ENCODE measurements at places on chromosomes 6 and 20.

DNA sequence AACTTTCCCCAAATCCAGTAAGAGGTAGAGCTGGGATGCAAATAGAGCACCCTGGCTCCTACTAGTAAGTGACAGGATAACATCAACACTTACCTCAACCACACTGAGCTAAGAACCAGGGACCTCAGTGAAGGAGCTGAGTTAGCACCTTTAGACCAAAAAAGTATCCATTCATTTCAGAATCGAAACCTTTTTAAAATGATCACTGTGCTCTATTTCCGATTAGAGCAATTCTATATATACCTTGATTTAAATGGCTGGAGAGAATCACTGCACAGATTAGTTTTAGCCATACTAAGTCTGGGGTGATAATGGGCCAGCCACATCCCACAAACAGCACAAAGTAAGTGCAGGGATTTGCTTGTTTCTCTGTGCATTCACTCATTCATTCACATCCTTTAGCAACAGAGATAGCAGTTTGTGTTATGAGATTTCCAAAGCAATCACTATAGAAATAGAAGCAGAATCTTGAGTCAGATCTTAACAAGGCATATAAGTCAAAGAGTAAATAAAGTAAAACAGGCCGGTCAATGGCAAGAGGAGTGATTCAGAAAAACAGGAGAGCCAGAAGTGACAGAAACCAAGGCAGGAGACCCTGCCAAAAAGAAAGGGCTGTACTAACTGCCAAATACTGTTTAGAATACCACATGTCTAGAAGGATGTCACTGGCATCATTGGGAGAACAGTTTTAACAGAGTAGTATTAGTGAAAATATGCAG, 136.3 kb downstream of the KIF13A start:
- no peak for DNase-seq

GRCh38 chr20:270517-270916, 13.0 kb downstream of the DEFB132 start:
- no peak for DNase-seq

GRCh38 chr6:153167907-153168306, 36.8 kb upstream of the RGS17 start:
- no peak for DNase-seq

DNA sequence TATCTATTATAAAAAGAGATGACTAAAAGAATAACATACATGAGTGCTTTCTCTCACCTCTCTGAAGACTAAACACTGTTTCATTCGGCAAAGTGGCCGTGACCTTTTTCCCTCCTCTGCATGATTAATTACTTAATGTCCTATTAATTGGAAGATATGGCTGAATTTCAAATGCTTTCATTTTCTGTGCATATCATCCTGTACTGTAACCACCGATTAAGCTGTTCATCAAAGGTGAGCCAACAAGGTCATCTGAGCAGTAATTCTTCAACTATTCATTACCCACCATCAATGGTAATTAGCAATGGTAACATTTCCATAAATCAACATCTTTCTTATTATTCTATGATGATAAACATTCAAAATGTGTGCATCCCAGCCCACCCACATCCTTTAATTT, 125.2 kb downstream of the PTPRK start:
- no peak for DNase-seq

GRCh38 chr20:35434085-35435005, 3.7 kb downstream of the GDF5 start:
- DNase-seq, result no peak

GRCh38 chr6:160429620-160429895, 81.4 kb downstream of the SLC22A3 start:
- DNase-seq, result no peak

- DNase-seq, result no peak
Measured at GRCh38 chr6:64429926-64430325, 794.3 kb downstream of the PHF3 start.

GRCh38 chr20:63588641-63589041, 14.6 kb upstream of the HELZ2 start:
- DNase-seq, result no peak

- DNase-seq, result no peak
Measured at GRCh38 chr6:166646716-166647115, 19.7 kb upstream of the RPS6KA2 start.

- no peak for DNase-seq
Measured at GRCh38 chr20:35134472-35134871, 12.7 kb downstream of the EDEM2 start.

- no peak for DNase-seq
Measured at GRCh38 chr6:134828641-134829040, 121.3 kb downstream of the ALDH8A1 start.

DNA sequence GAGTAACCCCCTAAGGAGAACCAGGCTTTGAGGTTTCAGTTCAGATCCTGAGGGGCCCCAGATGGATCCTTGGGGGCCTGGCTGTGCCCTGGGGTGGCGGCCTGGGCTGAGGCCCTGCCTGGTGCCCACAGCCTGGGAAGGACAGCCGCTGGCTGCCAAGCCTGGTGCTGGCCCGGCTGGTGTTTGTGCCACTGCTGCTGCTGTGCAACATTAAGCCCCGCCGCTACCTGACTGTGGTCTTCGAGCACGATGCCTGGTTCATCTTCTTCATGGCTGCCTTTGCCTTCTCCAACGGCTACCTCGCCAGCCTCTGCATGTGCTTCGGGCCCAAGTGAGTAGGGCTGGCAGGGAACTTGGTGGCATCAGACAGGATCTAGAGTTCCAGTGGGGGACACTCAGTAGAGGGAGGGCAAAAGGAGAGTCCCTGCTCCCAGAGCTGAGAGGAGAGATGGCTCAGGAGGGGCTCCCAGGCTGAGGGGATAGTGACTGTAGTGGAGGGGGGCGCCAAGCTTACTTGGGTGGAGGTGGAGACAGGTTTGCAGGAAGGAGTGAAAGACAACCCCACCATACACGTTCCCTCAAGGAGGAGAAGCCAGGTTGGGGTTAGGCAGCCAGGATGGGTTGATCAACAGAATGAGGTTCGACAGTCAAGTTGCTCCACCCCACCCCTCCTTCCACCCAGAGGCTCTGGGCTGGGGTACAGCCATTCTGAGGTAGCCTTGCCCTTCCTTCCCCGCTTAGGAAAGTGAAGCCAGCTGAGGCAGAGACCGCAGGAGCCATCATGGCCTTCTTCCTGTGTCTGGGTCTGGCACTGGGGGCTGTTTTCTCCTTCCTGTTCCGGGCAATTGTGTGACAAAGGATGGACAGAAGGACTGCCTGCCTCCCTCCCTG, 9.5 kb downstream of the SLC29A1 start:
- no peak for DNase-seq

GRCh38 chr6:22906091-22906549, 336.8 kb downstream of the HDGFL1 start:
- DNase-seq, result no peak

- no peak for DNase-seq
Measured at GRCh38 chr20:5488823-5489222, 172.1 kb upstream of the PROKR2 start.

DNA sequence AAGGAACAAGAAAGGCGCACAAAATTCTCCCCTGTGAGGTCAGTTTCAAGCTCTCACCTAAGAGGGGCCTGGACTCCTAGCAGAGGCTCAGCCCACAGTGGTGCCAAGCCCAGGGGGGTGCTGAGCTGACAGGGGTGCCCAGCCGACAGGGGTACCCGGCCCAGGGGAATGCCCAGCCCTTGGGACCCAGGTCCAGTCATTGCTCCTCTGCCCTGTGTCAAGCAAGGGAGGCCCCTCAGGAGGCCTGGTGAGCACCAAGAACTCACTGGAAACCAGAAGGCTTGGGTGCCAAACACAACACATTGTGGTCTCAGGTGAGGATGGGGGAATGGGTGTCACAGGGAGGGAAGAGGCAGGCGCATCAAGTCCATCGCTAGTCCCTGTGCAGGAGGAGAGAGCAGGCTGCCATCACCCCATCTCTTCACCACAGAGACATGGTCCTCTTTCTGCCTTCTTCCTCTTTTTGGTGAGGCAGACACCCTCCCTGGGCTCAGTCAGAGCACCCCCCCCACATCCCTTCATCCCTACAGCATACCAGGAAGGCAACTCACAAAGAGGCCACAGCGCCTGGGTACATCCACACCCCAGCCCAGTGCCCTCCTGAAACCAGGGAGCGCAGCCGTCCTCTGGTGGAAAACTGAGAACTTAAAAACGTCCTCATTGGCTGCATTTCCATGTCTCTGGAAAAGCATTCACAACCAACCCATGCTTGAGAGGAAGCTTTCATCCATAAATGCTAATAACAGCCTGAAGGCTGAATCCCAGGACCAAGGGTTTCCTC, 111.3 kb downstream of the BANF2 start:
- DNase-seq, result no peak

DNA sequence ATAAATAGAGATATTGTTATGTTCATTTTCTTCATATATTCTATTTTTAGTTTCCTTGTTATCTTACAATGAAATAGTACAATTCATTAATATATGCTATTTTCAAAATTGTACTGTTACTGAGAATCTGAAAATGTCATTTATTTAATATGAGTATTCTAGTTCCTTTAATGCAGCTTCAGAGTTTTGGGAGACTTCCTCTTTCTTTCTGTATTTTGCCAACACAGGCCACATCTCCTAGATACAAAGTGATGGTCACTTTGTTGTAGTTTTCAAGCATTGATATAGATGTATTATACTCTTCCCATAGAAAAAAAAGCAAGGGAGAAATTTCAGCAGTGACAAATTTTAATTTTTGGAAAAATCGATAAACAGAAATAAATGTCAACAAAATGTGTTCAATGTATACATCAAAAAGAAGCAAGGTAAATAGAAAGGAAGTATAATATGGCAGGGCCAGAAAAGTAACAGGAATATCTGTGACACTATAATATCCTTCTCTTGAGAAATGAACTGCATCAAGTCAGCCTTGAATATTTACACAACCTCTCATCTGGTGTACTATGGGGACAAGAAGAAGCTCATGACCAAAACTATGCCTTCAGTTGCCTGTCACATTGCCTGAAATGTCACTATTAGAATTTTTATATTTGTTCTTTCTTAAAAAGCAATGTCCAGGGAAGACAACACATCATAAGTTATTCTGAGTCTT, 396.0 kb downstream of the TBC1D32 start:
- no peak for DNase-seq

DNA sequence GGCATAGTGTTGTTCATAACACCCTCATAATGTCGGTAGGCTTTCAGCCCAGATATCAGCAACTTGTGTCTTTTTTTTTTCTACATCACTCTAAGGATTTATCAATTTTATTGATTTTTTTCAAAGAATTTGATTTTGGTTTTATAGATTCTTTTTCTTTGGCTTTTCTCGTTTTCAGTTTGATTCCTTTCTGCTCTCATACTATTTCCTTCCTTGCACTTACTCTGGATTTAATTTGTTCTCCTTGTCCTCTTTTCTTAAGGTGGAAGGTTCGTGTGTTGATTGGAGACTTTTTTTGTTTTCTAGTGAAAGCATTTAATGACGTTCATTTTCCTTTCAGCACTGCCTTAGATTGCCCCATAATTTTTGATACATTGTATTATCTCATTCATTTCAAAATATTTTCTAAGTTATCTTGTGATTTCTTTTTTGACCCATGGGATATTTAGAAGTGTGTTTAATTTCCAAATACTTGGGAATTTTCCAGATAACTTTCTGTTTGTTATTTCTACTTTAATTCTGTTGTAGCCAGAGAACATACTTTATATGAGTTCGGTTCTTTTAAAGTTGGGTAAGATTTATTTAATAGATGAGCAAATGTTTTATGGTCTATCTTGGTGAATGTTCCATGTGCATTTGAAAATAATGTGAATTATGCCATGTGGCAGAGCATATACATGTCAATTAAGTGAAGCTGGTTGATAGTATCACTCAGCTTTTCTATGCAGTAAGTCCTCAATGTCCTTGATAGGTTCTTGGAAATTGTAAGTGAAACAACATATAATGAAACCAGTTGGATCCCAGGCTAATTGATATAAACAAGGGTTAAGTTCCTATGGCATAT, 62.8 kb downstream of the IRF4 start:
- DNase-seq, result no peak

DNA sequence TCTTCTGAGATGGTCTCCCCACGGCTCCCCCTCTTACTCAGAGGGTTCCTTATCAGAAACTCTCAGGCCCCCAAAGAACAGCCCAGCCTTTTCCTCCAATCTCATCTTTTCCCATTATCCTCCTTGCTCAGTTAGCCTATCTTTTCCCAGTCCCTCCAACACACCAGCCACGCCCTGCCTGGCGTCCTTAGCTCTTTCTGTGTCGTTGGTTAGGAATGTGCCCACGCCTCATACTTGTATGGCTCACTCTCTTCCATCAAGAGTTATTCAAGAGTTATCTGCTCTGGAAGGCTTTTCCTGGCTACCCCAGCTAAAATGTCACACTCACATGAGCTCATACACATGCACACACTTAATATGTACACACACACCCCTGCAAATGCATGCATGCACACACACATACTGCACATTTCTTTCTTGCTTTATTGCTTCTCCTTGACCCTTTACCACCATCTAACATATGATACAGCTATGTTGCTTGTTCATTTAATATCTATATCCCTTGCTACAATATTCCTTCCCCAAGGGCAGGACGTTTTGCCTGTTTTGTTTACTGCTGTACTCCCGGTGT, 37.6 kb downstream of the SLC2A10 start:
- no peak for DNase-seq

GRCh38 chr6:38387461-38387860, 252.3 kb downstream of the BTBD9 start:
- no peak for DNase-seq

GRCh38 chr20:59159493-59160376, 3.9 kb upstream of the ZNF831 start:
- DNase-seq, result peak; percentile 56

- DNase-seq, result no peak
Measured at GRCh38 chr20:20427227-20427864, 59.4 kb downstream of the INSM1 start.

DNA sequence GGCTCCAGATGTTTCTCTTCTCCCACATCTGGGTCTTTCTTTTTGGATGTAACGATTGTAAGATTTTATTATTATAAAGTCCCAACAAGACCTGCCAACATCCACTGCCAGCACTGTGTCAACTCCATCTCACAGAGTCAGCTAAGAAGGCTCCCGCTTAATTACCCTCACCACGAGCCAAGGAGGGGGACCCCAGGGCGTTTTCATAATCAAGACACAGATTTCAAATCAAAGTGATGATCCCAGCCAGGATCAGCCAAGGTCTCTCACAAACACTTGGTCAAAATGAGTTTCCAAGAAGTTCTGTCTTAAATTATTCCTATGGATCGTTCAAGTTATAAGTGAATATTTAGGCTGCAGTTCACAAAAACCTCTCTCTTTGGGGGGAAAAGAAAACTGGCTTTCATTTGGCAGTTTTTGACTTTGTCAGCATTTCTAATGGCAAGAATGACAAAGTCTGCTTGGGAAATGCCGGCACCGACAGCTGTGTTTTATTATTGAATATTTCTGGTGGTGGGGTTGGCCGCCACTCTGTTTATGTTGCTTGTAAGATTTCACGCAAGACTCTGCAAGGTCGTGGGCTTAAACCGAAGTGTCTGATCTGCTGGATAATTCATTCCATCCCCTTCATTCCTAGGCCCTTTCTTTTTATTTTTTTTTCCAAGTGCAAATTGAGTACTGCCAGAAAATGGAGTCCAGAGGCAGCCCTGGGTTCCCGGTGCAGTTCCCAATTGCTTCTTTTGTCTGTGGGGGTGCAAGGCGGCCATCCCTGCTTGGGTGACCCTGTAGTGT, 170.2 kb upstream of the PMEPA1 start:
- DNase-seq, result no peak
